ENCODE measurements at places on chromosomes 1 and 21.

GRCh38 chr21:27321791-27322190 lies 354.9 kb upstream of the ADAMTS5 start:
- no peak for DNase-seq

DNA sequence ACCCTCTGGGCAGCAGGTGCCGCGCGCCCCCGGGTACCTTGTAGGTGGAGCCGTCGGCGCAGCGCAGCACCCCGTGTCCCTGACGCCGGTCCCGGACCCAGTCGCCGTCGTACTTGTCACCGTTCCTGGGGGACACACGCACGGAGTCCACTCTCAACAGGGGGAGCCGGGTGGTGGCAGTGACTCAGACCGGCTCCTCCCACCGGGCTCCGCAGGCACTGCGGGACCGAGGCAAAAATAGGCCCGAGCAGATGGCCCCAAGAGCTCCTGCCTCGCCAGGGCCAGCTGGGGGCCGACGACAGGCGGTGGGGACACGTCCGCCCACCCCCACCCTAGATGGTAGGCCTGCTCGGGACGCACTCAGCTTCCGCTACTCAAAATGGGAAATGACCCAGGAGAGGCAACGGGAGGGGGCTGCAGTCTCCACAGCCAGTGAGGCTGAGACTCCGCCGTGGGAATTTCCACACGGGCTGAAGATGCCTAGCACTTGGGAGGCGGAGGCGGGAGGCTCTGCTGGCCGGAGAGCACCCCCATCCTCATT lies 6.3 kb downstream of the MORN1 start:
- no peak for DNase-seq

DNA sequence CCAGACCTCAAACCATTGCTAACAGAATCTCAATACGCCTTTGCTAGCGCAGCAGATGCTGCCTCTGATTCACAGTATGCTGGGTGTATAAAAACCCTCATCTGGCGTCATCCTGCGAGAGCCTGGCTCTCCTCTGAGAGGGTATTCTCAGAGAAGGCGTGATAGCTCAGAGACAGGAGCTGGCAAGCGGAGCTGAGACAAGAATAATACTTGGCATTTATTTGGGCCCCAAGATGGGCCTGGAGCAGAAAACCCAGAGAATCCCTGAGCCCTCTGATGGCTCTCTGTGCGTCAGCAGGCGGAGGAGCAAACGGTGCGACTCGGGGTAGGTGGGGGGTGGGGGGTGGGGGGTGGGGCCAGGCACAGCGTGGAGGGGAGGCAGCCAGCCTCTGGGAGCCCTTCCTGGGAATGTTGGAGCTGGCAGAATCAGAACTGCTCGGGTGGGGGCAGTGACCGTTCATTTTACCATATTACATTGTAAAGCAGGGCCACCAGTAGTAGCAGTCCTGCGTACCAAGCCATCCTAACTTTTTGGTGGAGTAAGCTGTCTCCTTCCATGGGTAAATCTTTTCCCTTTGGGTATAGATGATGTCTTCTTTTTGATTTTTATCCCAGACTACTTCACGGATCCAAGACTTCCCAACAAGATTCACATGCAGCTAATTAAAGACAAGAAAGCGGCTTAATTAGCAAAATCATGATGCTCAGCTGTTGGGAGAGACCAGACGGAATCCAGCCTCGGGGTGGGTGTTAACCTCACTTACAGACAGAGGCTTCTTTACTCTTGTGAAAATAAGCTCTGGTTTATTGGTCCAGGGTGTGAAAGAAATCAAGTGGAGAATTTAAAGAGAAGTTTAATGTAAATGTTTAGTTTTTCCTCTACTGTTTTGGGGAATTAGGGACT lies 7.1 kb downstream of the RIIAD1 start:
- no peak for DNase-seq

GRCh38 chr1:61192663-61193330 lies 110.4 kb downstream of the NFIA start:
- DNase-seq: no peak

GRCh38 chr1:96220651-96221050 lies 500.9 kb upstream of the PTBP2 start:
- no peak for DNase-seq

DNA sequence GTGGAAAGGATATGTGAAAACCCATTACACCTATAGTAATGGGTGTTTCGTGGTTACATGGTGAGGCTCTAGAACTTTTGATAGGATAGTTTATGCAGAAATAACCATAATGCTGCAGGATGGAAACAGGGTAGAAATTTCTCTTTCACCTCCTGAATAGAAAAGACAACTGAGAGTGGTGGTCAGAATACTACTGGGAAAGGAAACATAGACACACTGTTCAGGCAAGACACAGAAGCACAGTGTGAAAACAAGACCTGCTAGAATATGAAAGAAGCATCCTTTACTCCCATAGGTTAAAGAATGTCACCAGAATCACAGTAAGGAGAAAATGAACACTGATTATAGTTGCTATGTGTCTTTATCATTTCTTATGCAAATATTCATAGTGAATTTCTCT lies 496.6 kb downstream of the DPYD start:
- no peak for DNase-seq

- no peak for DNase-seq
Measured at GRCh38 chr1:109477821-109478220, 5.9 kb upstream of the ATXN7L2 start.

DNA sequence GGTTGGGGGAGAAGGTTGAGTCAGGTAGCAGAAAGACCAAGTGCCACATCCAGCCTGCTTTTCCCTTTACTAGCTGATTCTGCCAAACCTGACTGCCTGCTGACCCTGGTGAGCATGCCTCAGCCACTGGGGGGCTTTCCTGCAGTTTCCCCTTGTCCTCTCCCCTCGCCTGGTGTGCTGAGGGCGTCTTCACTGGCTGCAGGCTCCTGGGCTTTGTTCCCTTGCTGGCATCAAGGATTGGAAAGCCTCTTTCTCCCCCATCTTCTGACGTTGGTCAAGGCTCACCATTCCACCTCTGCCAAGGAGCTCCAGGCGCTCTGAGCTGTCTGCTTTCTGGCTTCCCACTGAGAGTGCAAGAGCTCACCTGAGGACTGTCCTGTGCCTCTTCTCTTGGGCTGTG lies 28.4 kb downstream of the MAN1C1 start:
- DNase-seq: no peak

- DNase-seq: no peak
Measured at GRCh38 chr21:44349847-44350772, 3.3 kb upstream of the TRPM2 start.

DNA sequence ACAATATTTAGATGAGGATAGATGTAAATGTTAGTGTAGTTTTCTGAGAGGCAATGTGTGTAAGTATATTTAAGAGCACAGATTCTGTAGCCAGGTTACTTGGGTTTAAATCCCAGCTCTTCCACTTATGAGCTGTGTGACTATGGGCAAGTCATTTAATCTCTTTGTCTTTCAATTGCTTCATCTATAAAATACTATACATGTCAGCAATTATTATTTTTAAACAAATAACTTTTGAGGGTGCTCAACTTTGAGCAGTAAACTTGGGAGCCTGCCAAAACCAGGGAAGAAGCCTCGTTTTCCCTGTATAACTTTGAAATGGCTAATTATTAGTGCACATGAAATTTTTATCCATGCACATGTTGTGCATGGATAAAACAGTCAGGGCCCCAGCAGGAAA lies 222.8 kb downstream of the FOXD2 start:
- no peak for DNase-seq

- no peak for DNase-seq
Measured at GRCh38 chr1:156114919-156115513, 505 bp downstream of the LMNA start.

GRCh38 chr1:60367532-60367931 lies 294.0 kb upstream of the C1orf87 start:
- no peak for DNase-seq

GRCh38 chr1:217983051-217983375 lies 302.1 kb upstream of the RRP15 start:
- DNase-seq: no peak

DNA sequence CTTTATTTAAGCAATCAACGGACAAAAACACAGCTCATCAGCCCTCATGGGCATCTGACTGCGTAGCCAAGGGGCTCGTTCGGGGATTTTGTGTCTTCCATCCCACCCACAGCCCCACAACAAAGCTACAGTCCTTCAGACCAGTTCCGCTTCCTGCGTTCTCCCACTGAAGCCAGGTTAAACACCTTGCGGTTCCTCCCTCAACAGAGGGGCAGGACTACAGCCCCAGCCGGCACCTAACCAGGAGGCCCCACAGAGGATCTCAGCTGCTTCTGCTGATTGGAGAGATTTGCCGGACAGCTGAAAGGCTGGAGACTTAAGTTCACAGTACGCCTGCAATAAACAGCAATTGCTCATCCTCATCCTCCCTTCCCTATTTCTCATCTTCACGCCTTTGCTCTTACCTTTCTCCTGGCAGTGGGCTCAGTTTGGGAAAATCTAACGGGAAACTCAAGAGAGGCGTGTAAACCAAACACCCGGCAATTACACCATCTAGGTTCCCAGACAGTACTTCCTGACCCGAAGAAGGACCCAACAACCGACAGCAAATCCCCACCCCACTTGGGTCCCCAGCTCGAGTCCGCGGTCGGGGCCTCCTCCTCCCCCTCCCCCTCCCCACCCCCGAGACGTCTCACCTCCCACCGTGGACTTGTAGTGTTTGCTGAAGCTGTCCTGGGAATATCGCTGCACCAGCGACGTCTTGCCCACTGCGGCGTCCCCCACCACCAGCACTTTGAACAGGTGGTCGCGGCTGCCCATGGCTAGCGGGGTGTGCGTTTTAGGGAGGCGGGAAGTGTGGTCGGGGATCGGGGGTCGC lies 876 bp downstream of the RAB29 start:
- no peak for DNase-seq

DNA sequence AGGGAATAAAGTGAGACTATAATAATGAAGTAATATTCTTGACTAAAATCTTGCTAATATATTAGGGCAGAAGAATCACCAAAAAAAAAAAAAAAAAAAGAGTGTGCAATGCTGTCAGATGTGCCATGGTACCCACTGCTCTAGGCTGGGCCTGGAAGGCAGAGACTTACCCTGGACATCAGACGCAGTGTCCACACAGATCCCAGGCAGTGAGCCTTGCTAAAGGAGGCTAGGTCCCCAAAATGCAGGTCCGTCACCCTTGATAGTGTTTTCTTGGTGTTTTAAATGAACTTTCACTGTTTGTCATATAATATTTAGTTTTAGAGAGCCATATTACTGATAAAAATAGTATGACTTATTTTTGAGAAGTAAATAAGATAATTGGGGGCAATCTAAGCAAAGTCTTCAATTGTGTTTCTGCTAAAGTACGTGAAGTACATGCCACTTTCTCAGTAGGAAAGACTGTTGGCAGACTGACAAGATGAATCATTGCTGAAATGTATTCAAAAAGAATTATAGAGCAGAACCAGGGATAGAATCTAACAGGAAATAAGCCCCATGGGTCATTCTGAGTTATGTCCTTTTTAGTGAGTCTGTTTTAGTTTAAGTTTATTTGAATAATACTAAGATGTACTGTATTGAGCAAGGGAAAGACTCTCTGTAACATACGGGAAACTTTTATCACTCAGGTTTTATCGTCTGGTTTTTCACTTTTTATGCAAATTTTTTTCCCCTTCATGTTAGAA lies 74.6 kb upstream of the PDC start:
- DNase-seq: no peak

DNA sequence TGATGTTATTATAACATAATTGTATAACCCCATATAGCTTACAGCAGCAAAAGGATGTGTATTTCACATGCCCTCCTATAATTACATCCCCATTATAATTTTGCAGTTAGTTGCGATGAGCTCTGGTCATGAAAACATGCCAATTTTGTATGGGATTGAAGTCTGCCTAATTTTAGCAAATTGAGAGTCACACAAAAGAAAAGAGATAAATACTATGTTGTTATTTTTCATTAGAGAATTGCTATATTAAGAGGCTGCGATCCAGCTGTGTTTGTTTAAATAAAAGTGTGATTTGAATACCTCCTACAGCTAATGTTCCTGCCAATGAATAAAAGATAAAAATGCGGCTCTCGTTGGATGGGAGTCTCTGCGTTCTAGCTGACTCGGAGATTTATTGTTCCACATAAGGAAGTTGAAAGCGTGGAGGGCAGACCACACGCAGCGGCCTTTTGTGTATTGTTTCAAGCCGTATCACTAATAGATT lies 461.0 kb upstream of the NFIA start:
- peak; percentile 12 for DNase-seq

GRCh38 chr1:1144122-1144842 lies 28.4 kb upstream of the C1orf159 start:
- no peak for DNase-seq

DNA sequence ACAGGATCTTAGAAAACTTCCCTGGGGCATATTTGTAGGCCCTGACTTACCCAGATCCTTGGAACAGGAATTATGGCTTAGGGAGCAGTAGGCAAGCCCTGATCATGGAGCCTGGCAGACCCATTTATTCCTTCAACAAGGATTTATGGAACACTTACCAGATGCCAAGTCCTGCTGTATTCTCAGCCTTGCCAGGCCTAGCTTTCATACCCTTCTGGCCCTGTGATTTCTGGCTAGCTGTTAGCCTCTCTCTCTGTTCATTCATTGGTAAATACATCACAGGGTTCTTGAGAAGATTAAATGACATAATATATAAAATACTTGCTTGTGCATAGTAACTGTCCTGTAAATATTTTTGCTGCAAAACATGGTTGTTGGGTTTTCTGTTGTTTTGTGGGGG lies 32.4 kb upstream of the SRP9 start:
- DNase-seq: no peak

DNA sequence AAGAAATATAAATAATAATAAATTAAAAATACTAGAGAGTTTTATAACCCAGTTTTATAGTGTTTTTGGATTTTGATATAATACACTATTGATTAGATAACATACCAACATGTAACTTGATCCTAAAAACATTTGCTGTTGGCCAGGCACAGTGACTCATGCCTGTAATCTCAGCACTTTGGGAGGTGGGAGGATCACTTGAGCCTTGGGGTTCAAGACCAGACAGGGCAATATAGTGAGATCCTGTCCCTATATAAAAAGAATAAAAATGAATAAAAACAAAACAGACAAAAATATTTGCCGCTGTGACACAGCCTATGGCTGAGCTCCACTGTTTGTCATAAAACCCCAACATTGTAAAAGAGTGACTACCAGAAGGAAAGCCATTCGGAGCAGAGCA lies 26.1 kb downstream of the VPS13D start:
- no peak for DNase-seq

All from neuronal stem cell (in vitro differentiated cells).